ENCODE measurements at places on chromosomes 4 and X.

- no peak for DNase-seq
Measured at GRCh38 chr4:184417802-184418511, 56.4 kb downstream of the IRF2 start.

GRCh38 chr4:101678180-101678579, 112.3 kb upstream of the BANK1 start:
- no peak for DNase-seq

GRCh38 chr4:93178279-93178678, 650.3 kb upstream of the ATOH1 start:
- DNase-seq: no peak

DNA sequence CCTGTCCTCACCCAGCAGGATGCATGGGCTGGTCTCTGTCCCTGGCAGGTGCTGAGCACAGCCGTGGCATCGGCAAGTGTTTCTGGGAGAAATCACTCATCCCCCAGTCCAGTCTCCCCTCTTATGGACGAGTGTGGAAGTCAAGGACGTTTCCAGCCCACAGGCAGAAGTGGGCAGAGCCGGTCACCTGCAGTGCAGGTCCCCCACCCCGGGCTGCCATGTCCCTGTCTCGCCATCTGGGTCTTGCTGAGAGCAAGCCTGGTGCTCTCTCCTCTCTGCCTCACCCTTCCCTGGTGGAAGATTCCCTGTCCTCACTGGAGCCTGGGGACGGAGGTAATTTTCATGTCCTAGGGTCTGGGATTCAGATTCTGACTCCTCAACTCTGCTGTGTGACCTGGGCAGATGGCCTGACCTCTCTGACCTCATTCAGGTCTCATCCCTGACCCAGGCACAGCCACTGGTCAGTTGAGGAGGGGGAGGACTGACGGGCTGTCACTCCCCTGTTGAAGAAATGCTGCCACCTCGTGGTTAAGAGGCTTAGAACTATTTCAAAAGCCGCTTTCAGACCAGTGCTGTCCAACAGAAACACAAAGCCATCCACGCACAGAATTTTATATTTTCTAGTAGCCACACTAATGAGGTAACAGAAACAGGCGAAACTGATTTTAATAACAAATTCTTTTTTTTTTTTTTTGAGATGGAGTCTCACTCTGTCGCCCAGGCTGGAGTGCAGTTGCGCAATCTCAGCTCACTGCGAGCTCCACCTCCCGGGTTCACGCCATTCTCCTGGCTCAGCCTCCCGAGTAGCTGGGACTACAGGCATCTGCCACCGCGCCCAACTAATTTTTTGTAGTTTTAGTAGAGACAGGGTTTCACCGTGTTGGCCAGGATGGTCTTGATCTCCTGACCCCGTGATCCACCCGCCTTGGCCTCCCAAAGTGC, 1.8 kb downstream of the CPZ start:
- DNase-seq: no peak

GRCh38 chrX:150007356-150007755, 69.1 kb upstream of the EOLA2 start:
- no peak for DNase-seq

DNA sequence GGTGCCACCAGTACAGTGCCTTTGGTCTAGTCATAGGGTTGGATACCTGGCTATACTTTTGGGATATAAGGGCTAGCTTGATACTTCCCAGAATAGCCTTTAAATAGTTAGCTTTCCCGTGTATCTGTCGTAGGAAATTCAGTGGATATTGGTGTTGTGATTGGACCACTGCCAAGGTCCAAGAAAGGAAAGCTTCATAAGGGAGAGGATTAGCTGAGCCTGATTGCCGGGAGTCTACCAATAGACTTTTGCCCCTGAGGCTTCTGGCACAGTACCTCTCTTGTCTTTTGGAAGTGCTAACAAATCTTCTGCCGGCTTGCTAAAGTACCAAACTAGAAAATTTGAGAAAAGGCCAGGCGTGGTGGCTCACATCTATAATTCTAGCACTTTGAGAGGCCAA, 350.6 kb downstream of the CHIC1 start:
- DNase-seq: no peak

- no peak for DNase-seq
Measured at GRCh38 chr4:140673729-140674128, 82.5 kb downstream of the TBC1D9 start.
